ENCODE measurements at places on chromosomes 4 and X. TPM values are rescaled to one million over a fixed set of nuclear protein-coding genes. Genes with fewer than 3 reads are reported as not detected.

DNA sequence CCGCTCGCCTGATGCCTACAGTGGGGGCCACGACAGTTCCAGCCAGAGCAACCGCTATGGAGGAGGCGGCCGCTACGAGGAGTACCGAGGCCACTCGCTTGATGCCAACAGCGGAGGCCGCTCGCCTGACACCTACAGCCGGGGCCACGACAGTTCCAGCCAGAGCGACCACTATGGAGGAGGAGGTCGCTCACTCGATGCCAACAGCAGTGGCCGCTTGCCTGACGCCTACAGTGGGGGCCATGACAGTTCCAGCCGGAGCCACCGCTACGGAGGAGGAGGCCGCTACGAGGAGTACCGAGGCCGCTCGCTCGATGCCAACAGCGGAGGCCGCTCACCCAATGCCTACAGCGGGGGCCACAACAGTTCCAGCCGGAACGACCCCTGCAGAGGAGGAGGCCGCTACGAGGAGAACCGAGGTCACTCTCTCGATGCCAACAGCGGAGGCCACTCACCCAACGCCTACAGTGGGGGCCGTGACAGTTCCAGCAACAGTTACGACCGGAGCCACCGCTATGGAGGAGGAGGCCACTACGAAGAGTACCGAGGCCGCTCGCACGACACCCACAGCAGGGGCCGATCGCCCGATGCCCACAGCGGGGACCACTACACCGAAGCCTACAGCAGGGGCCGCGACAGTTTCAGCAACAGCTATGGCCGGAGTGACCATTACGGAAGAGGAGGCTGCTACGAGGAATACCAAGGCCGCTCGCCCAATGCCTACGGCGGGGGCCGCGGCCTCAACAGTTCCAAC, 2.5 kb downstream of the RBMXL3 start:
- H3K4me3 ChIP-seq, result no peak overlapping the region
- no peak overlapping the region for H3K27ac ChIP-seq
- no peaks in the 10 kb centered on the region for H3K27me3 ChIP-seq

- no peaks in the 10 kb centered on the region for H3K4me1 ChIP-seq
- H3K36me3 ChIP-seq, result no peaks in the 10 kb centered on the region
- H3K4me3 ChIP-seq, result no peak overlapping the region
- H3K27ac ChIP-seq, result no peak overlapping the region
- no peak for DNase-seq
These were observed 867.8 kb downstream of the CCSER1 start for GRCh38 chr4:90994851-90995574.

Gene PNMA5
- not detected for total RNA-seq

DNA sequence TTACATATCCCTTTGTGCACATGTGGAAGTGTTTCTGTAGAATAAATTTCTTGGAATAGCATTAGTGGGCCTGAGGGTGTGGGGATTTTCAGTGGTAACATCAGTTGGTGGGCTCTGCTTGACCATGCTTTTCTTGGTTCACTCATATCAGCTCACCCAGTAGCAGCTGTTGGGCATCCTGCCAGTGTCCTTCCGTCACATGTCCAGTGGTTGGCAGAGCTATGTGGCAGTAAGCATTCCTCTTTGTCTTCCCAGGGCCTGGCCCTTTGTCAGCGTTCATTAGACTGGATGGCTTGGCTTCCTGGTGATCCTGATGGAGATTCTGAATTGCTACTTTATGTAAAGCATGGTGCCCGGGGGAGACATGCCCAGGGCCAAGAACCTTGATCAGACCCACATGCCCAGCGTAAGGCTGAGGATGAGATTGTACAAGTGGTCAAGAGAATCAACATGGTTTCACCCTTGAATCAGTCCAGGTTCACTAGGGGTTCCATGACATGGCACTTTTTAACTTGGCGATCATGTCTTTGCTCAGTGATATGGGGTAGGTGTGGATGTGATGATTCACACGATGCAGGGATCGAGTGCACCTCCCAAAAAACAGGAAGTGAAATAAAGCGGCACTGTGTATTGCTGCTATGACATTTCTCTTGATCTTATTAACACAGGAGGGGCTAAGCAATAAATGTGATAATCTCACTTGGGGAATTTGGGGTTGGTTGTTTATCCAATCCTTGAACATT, 72.1 kb upstream of the IGFBP7 start:
- no peak overlapping the region for H3K4me3 ChIP-seq
- no peaks in the 10 kb centered on the region for H3K36me3 ChIP-seq
- H3K27ac ChIP-seq, result no peak overlapping the region
- no peak for DNase-seq

DNA sequence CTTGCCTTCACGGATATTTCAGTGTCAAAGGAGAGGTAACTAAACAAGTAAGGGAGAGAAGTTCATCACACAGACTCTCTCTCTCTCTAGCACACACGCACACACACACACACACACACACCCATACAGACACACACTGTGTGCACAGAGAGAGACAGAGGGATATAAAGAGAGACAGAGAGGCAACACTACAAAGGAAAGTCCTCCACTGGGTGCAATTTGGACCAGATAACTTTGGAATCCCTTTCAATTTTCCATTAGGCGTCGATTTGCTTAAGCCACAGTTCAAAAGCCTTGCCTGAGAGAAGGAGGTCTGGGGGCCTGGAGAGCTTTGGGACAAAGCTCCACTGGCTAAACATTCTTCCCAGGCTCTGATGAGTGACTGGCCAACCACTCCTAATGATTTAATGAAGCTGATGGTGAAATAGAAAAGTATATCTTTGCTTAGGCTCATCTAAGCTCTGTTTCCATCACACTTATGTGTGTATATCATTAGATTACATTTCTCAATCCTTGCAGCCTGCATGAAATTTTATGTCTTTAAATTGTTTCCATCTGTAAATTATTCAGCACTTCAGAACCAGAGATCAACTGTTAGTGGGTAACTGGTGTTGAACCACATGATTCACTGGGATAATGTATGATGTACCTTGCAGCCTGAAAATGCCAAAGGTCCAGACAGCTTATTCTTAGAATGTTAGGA, 180.8 kb downstream of the MAGEB17 start:
- H3K27me3 ChIP-seq, result peaks cover 17% of the 10 kb centered on the region
- DNase-seq, result no peak
- no peak overlapping the region for H3K4me3 ChIP-seq
- no peaks in the 10 kb centered on the region for H3K4me1 ChIP-seq
- no peaks in the 10 kb centered on the region for H3K36me3 ChIP-seq

DNA sequence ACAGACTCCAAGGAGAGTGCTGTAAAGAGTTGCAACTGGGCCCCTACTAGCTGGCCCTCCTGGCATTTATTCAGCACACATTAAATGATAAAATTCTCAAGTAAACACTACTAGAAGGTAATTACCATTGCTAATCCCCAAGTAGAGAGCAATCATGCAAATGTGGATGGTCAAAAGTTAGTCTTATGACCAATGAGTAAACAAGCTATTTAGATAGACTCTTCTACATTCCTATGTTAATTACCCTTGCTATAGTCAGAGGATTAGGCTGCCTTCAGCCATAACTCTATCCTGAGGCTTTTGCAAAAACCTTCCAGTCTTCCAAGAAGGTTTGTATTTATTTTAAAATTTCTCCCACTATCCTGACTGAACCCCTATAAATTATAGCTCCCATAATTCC, 28.3 kb upstream of the HPGD start:
- H3K4me1 ChIP-seq, result no peaks in the 10 kb centered on the region
- no peaks in the 10 kb centered on the region for H3K36me3 ChIP-seq
- no peak overlapping the region for H3K4me3 ChIP-seq
- DNase-seq, result no peak
- no peaks in the 10 kb centered on the region for H3K27me3 ChIP-seq

DNA sequence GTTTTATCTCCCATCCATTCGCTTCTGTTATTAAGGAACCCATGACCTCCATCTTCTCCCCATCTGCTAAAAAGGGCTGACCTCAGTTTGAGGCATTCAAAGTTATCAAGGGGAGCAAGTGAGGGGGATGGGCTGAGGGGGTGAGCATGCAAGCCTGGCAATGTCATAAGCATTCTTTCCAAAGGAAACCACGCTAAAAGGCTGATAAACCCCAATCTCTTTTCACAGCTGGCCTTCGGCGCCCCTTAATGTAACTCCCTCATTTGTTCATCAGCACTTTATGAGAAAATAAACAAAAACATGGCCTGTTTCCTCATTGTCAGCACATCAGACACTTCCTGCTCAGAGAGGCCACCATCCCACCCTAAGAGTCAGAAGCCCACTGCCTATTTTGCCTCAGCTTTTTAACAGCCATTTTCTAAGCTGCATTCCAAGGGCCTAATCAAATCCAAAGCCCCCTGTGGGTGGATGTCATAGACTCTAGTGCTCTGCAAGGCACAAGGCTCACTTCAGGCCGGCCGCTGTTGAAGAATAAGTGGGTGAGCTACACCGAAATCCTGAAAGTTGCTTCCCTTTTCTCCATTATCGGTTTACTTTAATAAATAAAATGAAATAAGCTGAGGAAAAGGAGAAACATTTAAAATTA, 92.0 kb upstream of the SRD5A3 start:
- H3K27ac ChIP-seq, result no peak overlapping the region
- DNase-seq, result no peak
- no peaks in the 10 kb centered on the region for H3K36me3 ChIP-seq
- H3K4me3 ChIP-seq, result no peak overlapping the region

- DNase-seq, result no peak
- no peak overlapping the region for H3K4me3 ChIP-seq
- no peak overlapping the region for H3K27ac ChIP-seq
- no peaks in the 10 kb centered on the region for H3K36me3 ChIP-seq
- no peaks in the 10 kb centered on the region for H3K27me3 ChIP-seq
These were observed 95.8 kb downstream of the HMX1 start for GRCh38 chr4:8775751-8776355.

DNA sequence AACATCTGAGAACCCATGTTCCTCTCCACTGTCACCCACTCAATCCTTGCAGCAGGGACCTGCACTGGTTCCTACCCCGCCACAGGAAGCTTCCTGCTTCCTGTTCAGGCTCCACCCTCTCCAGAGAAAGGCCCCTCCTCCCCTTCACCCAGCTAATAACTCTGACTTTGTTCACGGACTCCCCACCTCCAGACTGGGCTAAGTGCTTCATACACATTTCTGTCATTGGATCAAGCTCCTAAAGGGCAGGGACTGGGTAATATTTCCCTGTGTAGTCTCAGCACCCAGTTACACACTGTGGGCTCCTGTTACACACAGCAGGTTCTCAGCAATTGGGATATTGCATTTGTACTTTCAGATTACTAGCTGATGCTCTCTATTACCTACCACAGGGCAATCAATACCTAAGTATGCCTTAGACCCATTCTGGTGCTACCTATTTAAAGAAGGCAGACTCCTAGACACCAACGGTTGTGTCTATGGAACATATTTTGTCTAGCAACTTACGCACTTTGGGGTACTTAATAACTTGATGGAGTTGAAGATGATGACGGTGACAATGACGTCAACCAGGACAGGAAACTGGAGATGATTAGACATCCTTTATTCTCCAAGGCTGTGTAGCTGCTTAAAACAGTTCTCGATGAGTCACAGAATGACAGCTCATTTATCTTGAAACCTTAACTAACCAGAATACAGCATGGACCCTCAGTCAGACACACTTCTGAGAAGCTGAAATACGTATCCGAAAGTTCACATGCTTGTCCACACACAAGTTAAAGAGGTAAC, 58.1 kb downstream of the MAML3 start:
- no peaks in the 10 kb centered on the region for H3K36me3 ChIP-seq
- DNase-seq, result no peak
- H3K4me1 ChIP-seq, result peaks cover 12% of the 10 kb centered on the region
- peak overlapping the region; percentile 73 for H3K27ac ChIP-seq
- H3K27me3 ChIP-seq, result no peaks in the 10 kb centered on the region

Gene RAB41
- not detected for total RNA-seq
